Renal pelvis (tissue), 12 donors: ENCODE measurements at places on chromosomes 4 and X. TPM values are rescaled to one million over a fixed set of nuclear protein-coding genes. Genes with fewer than 3 reads are reported as not detected.

DNA sequence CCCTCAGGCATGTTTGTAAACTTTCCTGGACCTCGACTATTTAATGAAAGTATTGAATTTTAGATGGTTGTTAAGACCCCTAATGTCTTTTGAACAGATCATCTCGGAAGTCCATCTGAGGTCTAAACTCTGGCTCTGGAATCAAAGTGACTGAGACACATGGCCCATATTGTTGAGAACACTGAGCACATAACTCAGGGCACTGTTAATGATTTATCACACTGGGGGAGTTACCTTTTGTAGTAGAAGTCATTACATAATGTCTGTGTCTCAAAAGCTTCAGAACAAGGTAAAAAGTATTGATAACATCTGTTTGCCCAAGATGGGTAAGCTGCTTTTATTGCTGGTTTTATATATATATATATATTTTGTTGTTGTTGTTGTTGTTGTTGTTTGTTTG, 103.4 kb upstream of the HS3ST1 start:
- DNase-seq, result no peak

GRCh38 chrX:72216973-72217372, 21.9 kb downstream of the ERCC6L start:
- no peak for DNase-seq

Gene TECRL
- polyA plus RNA-seq, result not detected

DNA sequence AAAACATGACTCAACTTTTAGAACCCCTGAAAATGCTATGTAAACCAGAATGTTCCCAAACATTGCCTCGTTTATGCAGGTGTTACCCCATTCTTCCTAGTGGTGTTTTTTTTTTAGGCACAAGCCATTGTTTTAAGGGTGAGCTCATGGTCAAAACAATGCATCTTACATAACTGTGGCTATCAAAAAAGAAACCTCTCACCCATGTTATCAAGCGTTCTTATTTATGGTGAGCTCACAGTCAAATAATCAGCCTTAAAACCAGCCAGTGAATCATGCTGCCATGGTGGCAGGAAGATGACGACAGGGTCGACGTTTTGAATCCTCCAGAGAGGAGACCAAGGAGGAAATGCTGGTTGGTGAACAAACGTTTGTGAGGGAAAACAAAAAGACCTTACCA, 195.2 kb downstream of the KDR start:
- DNase-seq, result no peak

GRCh38 chrX:148441387-148441786, 59.0 kb upstream of the AFF2 start:
- no peak for DNase-seq
